ENCODE measurements at places on chromosomes 11 and 22. TPM values are rescaled to one million over a fixed set of nuclear protein-coding genes. Genes with fewer than 3 reads are reported as not detected.

SERGEF gene
- total RNA-seq, result 23.3 TPM

TTC36 gene
- 2.3 TPM for total RNA-seq

PRG2 gene
- total RNA-seq, result not detected

AQP11 gene
- 0.67 TPM for total RNA-seq

MAPK8IP2 gene
- total RNA-seq, result 1.7 TPM

MAPK11 gene
- total RNA-seq, result 10.0 TPM

RAB36 gene
- total RNA-seq, result 8.6 TPM

SCT gene
- total RNA-seq, result not detected

FDXACB1 gene
- total RNA-seq, result 0.88 TPM

SYT9 gene
- total RNA-seq, result not detected

TRIM48 gene
- total RNA-seq, result not detected

TUBA8 gene
- 0.40 TPM for total RNA-seq

IPO7 gene
- total RNA-seq, result 126 TPM

INS gene
- not detected for total RNA-seq

SLC22A9 gene
- total RNA-seq, result not detected

DNA sequence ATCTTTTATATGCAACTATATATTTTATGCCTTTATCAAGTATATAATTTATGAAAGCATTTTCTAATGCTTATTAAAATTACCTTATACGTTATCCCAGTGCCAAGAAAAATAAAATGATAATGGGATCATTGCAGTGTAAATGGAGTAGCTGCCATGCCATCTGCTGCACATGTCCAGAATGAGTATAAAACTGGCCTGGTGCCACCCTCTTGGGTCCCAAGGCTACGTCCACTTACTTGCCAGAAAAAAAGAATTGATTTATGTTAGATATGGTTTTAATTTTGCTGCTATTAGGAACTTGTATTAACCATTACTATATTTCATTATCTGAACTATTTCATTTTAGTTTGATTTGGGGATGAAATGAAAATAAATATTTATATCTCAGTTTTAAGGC, 1127.1 kb upstream of the CNTN5 start:
- DNase-seq, result no peak

- no peak for DNase-seq
Measured at GRCh38 chr11:12195768-12196167, 85.4 kb downstream of the MICAL2 start.

DNA sequence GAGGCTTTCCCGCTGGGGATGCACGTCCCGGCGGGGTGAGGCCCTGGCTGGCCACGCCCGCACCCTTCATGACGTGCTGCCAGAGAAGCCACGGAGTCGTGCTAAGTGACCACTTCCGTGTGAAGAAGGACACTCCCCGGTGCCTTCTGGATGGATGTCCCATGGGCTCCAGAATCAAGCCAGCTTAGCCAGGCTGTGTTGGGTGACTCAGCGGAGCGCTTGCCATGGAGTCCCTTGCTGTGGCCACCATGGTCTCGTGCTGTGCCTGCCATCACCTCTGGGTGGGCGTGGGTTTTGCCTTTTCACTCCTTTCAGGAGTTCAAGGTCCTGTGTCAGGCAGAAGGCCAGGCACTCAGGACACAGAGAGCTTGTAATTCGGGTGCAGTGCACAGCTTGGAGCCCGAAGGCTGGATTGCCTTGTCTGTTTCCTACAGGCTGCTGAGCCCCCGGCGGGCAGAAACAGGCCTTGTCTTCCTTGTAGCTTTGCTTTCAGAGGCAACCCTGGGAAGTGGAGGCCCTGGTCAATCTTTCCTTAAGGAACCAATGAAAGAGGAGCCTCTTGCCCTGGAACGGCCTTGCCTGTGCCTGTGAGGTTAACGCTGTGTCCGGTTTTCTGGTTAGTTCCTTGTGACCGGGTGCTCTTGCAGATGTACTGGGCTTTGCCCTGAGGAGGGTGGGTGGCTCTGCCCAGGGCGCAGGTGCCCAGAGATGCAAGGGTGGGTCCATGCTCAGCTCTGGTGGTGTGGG, 268.6 kb downstream of the TBC1D22A start:
- DNase-seq, result no peak

DNA sequence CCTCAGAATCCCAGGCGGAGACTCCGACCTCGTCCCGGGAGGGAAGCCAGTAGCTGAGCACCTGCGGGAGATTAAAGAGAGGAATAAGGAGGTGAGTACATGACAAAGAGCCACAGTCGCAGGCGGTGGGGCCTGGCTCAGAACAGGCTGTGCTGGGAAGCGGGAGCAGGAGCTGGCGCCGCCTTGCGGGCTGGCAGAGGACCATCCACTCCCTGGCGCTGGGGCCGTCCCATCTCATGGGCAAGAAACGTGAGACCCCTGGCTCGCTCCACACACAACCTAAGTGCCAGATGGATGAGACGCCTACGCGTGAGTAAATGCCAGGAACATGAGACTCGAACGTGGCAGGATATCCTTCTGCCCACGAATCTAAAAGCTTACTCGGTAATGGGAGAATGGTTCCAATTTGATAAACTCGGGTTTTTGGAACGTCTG, 6.3 kb downstream of the CEND1 start:
- peak; percentile 72 for DNase-seq

- DNase-seq, result peak; percentile 19
Measured at GRCh38 chr22:43375951-43376455, 32.8 kb upstream of the SCUBE1 start.

DNA sequence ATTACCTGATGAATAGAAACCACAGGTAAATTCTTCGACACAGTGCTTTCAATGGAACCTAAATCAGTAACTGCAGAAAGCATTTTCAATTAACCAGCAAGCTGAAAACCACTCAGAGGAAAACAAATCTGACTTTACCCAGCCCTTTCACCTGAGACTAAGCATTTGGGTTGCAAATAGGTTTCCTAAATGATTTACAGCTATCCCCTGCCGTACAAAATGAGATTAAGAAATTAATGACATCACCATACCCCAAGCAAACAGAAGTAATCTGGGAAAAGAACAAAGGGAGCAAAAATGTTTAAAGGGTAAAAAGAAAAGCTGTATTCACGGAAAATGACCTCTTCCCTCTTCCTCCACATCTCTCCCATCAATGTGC, 584 bp downstream of the NOX4 start:
- no peak for DNase-seq

- no peak for DNase-seq
Measured at GRCh38 chr11:70024036-70024772, 53.9 kb upstream of the ANO1 start.

- no peak for DNase-seq
Measured at GRCh38 chr11:113472471-113472870, 2.7 kb downstream of the DRD2 start.

DNA sequence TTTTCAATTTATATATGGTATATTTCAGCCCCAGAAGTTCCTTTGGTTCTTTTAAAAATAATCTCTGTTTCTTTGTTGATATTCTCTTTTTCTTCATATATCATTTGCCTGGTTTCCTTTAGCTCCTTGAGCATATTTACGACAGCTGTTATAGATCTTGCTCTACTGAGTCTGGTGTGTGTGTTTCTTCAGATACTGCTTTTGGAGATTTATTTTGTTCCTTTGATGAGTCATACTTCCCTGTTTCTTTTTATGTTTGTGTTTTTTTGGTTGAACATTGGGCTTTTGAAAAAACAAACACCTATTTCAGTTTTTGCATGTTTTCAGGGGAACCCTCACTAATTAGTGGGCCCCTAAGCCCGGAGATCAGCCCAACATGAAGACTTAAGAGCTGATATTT, 23.3 kb downstream of the GLB1L2 start:
- DNase-seq, result no peak

DNA sequence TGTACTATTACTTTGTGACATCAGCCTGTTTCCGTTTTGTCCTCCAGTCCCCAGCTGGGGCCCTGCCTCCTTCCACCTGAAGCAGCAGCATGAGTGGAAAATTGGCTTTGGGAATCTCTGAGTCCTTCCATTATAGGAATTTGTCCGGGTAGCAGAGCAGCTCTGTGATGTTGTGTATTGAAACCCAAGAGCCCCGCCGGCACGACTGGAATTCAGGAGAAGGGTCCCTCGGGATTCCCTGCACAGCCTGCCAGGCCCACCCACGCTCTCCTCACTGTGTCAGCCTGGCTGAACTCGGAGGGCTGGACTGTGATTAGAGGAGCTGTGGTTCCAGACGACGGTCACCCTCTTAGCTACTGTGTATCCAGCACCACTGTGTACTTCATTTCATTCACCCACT, 18.8 kb upstream of the TSPAN18 start:
- no peak for DNase-seq

GRCh38 chr22:20937031-20937793, 20.0 kb downstream of the CRKL start:
- no peak for DNase-seq

DNA sequence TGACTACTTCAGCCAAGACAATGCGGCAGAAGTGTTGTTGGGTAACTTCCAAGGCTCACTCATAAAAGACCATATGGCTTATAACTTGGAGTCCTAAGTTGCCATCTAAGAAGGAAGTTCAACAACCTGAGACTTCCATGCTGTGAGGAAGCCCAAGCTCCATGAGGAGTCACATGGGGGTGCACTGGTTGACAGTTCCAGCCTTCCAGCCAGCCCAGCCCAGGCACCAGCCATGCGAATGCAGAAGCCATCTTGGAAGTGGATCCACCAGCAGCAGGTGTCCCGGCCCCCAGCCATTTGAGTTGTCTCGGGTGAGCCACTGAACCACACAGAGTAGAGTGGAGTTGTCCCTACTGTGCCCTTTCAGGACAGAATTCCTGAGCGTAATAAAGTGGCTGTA, 32.8 kb upstream of the WNT7B start:
- DNase-seq, result no peak

- no peak for DNase-seq
Measured at GRCh38 chr22:47377926-47378560, 615.6 kb downstream of the TBC1D22A start.

- DNase-seq, result peak; percentile 83
Measured at GRCh38 chr11:94010136-94010535, 11.0 kb upstream of the HEPHL1 start.

DNA sequence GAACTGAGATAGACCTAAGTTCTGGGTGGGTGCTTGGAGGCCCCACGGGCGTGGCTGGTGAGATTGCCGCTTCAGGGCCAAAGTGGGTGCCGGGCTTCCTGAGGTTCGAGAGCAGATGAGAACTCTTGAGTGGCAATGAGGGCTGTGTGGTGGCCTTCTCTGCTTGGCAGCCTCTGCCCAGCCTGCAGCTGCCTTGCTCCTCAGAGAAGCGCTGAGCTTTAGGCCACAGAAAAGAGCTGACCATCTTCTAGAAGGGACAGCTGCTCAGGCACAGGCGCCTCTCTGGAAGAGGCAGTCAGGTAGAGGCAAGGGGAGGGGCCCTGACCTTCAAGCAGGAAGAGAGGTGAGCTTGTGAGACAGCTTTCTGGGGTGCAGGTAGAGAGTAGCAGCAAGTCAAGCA, 72.8 kb downstream of the MED15 start:
- DNase-seq, result no peak

DNA sequence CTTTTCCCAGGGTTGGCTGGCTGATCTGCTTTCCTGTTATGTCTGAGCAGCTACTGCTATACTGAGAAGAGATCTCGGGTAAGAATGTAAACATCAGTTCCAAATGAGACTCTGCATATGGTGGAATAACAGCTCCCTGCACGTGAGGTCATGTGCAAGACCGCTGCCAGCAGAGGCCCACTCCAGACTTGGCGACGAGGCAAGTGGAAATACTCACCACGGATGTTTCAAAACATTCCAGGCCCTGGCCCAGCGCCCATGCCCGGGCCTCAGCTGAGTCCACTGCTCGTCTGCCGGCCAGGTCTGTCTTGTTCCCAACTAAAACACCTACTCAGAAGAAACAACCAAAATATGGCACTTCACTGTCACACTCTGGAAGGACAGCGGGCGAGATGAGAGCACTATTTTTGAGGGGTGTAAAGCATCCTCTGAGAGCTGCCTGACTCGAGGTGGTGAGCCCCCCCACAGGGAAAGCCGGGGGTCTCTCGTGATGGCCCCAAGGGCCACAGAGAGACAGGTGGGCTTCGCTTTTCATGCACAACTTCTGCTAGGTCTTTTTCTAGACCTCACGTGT, 13.1 kb downstream of the IFT27 start:
- no peak for DNase-seq

GRCh38 chr11:127379686-127380085, 379.1 kb upstream of the KIRREL3 start:
- no peak for DNase-seq

- DNase-seq, result no peak
Measured at GRCh38 chr11:71568704-71569349, 3.5 kb downstream of the KRTAP5-10 start.

DNA sequence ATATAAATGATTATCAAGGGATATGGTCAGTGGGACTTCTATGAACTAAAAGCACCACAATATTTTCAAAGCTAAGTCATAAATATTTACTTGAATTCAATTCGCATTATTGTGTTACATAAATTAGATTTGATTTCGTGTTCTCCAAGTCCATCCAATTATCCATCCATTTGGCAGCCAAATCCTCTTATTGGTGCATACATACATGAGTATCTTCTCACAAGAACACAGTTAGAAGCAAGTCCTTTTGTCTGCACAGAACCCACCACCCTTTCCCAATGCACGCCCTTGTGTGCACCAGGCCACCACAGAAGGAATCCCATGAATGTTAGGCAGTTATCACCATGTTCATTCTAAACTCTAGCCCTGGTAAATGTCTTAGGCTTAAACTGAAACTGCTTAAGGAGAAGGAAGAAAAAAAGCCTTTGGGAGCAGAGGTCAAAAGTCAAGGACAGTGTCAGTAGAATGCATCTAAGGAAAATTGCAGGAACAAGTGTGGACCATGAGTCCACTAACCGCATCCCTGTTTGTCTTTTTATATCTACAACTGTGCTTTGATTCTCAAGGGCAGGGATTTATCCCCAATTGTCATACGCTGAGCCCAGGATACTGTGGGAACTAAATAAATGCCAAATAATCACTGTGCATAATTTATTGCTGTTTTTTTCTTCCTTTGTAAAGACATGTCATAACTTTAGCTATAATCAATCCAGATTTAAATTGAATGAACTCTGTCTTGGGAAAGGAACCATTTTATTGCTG, 108.2 kb upstream of the DDI1 start:
- no peak for DNase-seq

- no peak for DNase-seq
Measured at GRCh38 chr11:113998574-113998973, 23.7 kb downstream of the HTR3A start.

- DNase-seq, result no peak
Measured at GRCh38 chr11:119015054-119015611, 3.0 kb downstream of the RPS25 start.

- peak; percentile 62 for DNase-seq
Measured at GRCh38 chr11:34331329-34331728, 26.5 kb downstream of the ABTB2 start.

DNA sequence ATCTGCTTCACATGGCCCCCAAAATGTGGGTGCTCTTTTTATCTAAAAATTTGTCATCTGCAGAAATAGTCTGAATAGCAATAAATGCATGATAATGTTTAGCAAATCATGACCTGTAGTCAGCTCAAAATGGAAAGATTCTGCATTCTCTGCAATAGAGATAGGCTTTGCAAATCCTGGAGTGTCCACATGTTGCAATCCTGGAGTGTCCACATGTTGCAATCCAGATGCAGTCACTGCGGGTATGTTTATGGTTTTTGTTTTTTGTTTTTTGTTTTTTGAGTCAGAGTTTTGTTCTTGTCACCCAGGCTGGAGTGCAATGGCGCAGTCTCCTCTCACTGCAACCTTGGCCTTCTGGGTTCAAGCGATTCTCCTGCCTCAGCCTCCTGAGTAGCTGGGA, 20.2 kb upstream of the LRRC32 start:
- DNase-seq, result peak; percentile 68

All from mammary epithelial cell (primary cell).